ENCODE measurements at places on chromosomes 6 and 20.

DNA sequence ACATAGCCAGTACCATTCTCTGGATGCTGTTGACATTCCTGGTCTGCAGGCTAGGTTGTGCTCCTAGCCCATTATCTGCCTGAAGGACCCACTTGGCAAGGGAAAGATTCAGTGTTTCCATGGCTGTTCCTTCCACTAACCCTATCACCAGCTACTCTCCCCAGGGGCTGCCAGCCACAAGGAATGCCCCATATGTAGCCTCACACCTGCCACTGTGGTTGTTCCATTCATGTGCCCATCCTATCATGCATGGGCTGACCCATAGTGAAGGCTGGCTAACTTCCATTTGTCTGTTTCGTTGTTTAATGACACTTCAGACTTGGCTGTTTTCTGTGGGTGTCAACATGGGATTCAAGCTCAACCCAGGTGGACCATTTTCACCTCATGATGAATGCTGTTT lies 25.6 kb upstream of the HLA-A start:
- no peak for DNase-seq

DNA sequence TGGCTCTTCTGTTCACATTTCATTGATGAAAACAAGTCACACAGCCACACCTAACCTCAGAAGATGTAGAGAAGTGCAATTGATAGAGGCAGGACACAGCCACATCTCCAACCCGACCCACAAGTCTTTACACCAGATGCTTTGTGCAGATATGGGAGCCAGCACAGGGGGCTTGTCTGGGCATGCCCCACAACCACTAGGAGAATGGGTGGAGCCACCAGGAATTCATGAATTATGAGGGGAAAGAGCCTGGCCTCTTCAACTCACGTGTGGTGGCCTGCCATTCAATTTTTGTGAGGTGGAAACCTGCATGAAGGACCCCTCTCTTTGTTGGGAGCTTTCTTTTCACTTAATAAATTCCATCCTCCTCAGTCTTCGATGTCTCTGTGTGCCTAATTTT lies 79.1 kb downstream of the OGFRL1 start:
- no peak for DNase-seq

- DNase-seq, result no peak
These were observed 25.1 kb downstream of the FGD2 start for GRCh38 chr6:37030599-37030998.

- DNase-seq, result peak; percentile 56
These were observed 260.0 kb downstream of the C6orf118 start for GRCh38 chr6:165049362-165049761.

GRCh38 chr6:152341596-152341995 lies 295.6 kb downstream of the SYNE1 start:
- peak; percentile 35 for DNase-seq

- no peak for DNase-seq
These were observed 264.2 kb downstream of the SYNE1 start for GRCh38 chr6:152372945-152373344.

- peak; percentile 14 for DNase-seq
These were observed 653 bp downstream of the NAA20 start for GRCh38 chr20:20017844-20018185.

GRCh38 chr6:159121486-159121885 lies 47.7 kb upstream of the FNDC1 start:
- DNase-seq, result no peak

DNA sequence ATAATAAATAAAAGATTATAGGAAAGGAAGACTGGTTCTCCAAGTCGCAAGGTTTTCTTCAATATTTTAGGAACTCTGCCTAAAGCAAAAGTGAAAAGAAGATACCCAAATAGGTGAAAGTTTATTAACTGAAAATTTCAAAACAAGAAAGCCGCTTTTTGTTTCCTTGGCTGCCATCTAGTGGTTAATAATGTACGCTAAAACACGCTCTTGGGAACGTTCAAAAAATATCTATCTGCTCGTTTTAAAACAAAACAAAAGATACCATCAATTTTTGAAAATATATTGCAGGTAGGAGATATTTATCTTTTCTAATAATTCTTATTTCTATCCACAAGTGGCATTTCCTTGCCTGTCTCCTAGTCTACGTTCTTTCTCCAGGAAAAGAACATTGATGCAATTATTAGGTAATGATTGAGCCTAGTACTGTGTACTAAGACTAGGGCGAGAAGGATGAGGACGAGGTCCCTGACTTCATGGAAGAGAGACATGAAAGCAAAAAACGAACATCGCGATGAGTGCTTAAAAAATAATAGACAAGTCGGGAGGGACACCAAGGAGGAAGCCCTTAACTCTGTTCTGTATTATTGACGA lies 97.2 kb downstream of the SPTLC3 start:
- DNase-seq, result peak; percentile 57

DNA sequence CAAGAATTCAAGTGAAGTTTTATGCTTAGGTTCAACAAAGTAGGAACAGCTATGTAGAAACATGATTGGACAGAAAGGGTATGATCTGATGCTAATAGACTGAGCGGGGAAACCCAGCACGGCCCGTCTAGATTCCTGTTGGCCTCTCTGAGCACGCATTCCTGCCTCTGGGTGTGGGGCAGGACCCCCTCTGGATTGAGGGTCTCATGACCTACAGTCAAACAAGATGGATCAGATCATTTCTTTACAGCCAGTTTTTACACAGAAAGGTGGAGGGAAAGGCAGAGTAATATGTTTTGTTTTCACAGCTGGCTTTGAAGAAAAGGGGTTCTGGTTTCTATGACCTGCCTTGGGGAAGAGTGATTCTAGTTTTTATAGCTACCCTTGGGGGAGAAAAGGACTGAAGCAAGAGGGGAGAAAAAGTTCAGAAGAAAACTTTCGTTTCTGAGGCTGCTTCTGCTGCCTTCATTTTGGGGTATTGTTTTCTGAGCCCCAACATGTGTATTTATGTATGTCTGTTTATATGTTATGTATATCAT lies 99.6 kb upstream of the SLC22A16 start:
- no peak for DNase-seq

DNA sequence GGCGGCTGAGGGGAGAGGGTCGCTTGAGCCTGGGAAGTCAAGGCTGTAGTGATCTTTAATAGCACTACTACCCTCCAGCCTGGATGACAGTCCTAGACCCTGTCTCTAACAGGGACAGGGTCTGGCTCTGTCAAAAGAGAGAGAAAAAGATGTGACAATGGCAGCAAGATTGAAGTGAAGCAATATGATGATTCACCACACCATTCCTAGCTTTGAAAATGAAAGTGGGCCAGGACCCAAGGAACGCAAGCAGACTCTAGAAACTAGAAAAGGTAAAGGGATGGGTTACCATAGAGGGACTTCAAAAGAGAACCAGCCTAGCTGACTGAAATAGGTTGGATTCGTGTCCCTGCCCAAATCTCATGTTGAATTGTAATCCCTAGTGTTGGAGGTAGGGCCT lies 426.9 kb downstream of the HTR1B start:
- DNase-seq, result no peak

- DNase-seq, result no peak
These were observed 16.5 kb downstream of the COL20A1 start for GRCh38 chr20:63309261-63310071.

GRCh38 chr6:38715016-38715689 lies at the start of gene DNAH8:
TSS of gene DNAH8 (plus strand) at chr6:38715311. CDS start at chr6:38722810, 7,499 bp downstream.
- DNase-seq, result no peak

GRCh38 chr6:3444276-3445088 lies 12.4 kb downstream of the SLC22A23 start:
- no peak for DNase-seq

DNA sequence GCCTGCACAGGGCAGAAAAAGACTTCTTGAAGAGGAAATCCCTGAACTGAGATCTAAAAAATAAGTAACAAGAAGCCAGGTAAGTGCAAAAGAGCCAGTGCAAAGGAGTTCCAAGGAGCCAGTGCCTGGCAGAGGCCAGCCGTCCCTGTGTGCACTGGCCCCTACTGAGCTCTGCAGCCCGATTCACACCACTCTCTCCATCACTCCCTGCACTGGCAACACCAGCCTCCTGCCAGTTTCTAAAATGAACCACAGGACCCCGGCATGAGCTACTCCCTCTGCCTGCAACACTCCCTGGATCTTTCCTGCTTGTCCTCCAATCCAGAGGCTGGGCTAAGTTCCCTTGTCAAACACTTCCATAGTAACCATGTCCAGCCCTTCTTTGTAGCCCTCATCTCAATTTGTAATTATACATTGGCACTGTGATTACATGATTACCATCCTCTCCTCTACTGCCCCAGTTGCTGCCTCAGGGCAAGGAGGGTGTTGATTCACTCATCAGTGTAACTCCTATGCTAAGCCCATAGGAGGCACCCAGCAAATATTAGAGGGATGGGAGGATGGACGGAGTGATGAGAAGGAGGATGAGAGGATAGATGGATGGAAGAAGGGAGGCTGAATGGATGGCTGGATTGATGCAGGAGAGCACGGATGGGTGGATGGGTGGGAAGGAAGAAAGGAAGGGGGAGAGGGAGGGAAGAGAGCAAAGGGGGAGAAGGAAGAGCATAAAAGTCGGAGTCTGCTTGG lies 49.3 kb downstream of the SIRPA start:
- DNase-seq, result no peak

Data from MM.1S (cell line).